Memory B cell (primary cell): ENCODE measurements at places on chromosomes 6 and 20.

DNA sequence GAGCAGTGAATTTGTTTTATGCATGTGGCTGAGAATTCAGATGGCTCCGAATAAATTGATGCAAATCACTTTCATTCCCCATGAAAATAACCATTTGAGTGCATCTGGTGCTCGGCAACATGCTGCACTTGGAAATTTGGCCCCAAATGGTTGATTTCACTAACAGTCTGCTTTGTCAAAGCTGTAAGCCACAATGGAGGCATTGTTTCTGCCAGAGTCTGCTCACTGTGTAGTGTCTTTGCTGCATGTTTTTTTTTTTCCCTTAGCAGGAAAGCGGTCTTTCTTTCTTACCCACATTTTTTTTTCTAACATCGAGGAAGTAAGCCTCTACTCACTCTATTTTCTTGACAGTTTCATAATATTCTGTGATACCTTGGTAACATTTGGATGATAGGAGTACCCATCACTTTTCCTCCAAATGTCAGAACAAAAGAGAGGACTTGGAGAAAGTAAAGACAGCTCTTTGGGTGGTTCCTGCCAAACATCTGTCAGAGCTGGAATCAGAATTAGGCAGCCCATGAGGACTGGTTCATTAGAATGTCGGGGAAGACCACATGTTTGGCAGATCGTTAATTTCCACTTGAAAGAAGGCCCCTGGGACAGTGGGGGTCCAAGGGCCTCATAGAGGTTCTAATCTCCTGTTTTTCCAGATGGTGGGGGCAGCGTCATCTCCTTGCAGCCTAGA lies 149.5 kb downstream of the DOK5 start:
- no peaks in the 10 kb centered on the region for H3K4me1 ChIP-seq
- no peak for DNase-seq
- H3K4me3 ChIP-seq = no peak overlapping the region
- H3K27ac ChIP-seq = no peak overlapping the region

DNA sequence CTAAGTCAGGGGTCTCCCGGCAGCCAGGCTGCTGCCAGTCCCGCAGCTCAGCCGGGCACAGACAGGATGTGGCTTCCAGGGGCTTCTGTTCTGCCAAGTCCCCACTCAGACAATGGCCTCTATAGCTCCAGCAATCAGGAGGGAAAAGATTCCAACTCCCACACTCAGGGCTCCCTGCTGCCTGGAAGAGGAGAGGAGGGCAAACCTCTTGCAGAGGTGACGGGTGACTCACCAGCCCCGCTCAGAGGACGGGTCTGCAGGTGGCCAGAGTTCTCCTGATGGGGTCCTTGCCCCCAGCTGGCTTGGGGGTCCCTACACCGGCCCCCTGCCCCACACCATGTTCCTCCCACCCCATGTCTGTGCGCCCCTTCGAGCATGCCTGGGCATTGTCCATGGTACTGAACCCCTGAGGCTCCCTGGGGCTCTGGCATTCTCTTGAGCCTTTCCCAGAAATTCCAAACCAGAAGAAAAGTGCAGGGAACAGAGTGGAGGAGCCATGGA lies 32.6 kb downstream of the NTSR1 start:
- H3K4me1 ChIP-seq = peaks cover 23% of the 10 kb centered on the region
- H3K27ac ChIP-seq = no peak overlapping the region
- H3K27me3 ChIP-seq = peaks cover 4% of the 10 kb centered on the region
- DNase-seq = no peak
- H3K36me3 ChIP-seq = peaks cover 4% of the 10 kb centered on the region

DNA sequence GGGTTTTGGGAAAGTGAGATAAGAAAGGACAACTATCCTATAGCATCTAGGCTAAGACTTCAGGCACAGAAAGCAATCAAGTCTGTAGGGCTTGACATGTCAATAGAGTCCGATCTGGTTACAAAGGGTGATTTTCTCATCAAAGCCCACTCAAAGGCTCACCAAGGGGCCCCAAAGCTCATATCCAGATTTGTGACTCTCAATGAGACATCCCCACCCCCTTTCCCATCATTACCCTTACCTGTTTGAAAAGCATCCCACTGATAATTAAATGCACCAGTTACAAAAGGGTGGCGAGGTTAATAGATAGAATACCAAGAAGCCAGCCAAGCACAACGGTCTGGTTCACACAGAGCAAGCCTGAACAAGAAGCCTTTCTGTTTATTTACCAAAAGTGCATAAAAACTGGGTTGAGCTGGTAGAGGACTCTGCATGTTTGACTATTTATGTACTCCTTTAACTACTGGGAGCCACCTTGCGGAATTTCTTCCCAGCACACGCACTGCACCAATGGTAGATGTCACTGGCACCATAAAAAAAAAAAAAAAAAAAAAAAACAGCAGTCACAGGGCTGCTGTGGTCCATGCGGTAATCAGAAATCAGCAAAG lies 6.1 kb downstream of the JAG1 start:
- H3K4me3 ChIP-seq = no peak overlapping the region
- no peaks in the 10 kb centered on the region for H3K36me3 ChIP-seq
- peaks cover 25% of the 10 kb centered on the region for H3K27me3 ChIP-seq
- H3K27ac ChIP-seq = no peak overlapping the region
- peaks cover 17% of the 10 kb centered on the region for H3K4me1 ChIP-seq

GRCh38 chr6:115594891-115595290 lies 465.8 kb downstream of the FRK start:
- no peaks in the 10 kb centered on the region for H3K36me3 ChIP-seq
- no peaks in the 10 kb centered on the region for H3K4me1 ChIP-seq

DNA sequence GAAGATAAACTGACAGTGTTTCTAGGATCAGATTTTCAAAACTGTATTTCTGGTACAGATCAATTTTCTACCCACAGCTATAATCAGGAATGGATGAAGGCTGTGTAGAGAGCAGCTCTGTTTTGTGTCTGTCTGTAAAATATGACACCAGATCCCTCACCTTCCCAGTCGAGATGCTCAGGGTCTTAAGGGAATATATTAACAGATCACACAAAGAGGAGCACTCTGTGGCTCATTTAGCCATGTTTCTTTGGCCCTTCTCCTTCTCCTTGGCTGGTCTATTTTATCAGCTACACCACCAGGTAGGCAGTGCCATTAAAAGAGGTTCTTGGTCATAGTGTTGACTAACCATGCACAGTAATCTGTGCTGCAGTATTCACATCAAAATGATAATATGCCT lies 82.6 kb downstream of the PREP start:
- no peak overlapping the region for H3K27ac ChIP-seq
- no peak for DNase-seq

DNA sequence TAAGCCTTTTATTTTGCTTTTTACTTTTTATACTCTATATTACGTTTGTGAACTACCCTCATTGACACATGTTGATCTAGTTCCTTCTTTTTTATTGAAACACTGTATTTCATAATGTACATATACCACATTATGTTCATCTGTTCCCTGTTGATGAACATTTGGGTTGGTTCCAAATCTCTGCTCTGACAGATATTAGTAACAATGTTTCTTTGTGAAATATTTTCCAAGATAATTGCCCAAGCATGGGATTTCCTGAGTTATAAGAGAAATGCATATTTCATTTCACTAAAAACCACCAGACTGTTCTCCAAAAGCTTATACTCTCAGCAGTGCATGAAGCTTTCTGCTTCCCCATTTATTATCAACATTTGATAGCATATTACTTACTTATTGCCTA lies 44.2 kb upstream of the TNFRSF21 start:
- no peak for DNase-seq
- H3K4me1 ChIP-seq = no peaks in the 10 kb centered on the region
- no peaks in the 10 kb centered on the region for H3K36me3 ChIP-seq
- H3K27ac ChIP-seq = no peak overlapping the region
- H3K27me3 ChIP-seq = peaks cover 7% of the 10 kb centered on the region
- no peak overlapping the region for H3K4me3 ChIP-seq

DNA sequence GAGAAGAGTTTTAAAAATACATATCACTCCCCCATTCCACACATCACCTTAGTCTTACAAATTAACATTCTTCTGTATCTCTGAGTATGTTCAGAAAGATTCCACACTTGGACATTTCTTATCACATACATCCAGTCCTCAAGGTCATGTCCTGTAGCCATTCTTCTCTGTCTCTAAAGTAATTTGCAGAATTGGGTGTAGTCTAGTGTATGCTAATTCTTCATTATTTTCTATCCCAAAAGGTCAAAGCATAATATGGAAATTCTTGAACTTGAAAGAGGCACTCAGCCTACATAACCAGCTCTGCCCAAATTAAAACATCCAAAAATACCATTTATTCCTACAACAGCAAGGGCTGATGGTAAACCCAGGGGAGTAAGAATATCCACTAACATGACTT lies 286.0 kb downstream of the HAO1 start:
- no peaks in the 10 kb centered on the region for H3K36me3 ChIP-seq
- H3K27me3 ChIP-seq = no peaks in the 10 kb centered on the region
- no peaks in the 10 kb centered on the region for H3K4me1 ChIP-seq

- peaks cover 22% of the 10 kb centered on the region for H3K36me3 ChIP-seq
- H3K27me3 ChIP-seq = no peaks in the 10 kb centered on the region
- no peak overlapping the region for H3K27ac ChIP-seq
- no peak overlapping the region for H3K4me3 ChIP-seq
Measured at GRCh38 chr6:38179300-38179699, 359.8 kb downstream of the ZFAND3 start.

GRCh38 chr20:37090407-37090806 lies 5.4 kb downstream of the RBL1 start:
- peaks cover 14% of the 10 kb centered on the region for H3K4me1 ChIP-seq
- H3K36me3 ChIP-seq = peaks cover 12% of the 10 kb centered on the region
- H3K27ac ChIP-seq = no peak overlapping the region
